ENCODE measurements at places on chromosomes 3 and 15.

GRCh38 chr3:74287557-74287956, 326.9 kb downstream of the CNTN3 start:
- no peak for DNase-seq

- DNase-seq: no peak
Observed at GRCh38 chr3:175267561-175267960, 408.4 kb downstream of the NAALADL2 start.

GRCh38 chr3:90055666-90056065, 948.2 kb downstream of the EPHA3 start:
- no peak for DNase-seq

GRCh38 chr3:8183627-8184026, 318.0 kb upstream of the LMCD1 start:
- DNase-seq: no peak

DNA sequence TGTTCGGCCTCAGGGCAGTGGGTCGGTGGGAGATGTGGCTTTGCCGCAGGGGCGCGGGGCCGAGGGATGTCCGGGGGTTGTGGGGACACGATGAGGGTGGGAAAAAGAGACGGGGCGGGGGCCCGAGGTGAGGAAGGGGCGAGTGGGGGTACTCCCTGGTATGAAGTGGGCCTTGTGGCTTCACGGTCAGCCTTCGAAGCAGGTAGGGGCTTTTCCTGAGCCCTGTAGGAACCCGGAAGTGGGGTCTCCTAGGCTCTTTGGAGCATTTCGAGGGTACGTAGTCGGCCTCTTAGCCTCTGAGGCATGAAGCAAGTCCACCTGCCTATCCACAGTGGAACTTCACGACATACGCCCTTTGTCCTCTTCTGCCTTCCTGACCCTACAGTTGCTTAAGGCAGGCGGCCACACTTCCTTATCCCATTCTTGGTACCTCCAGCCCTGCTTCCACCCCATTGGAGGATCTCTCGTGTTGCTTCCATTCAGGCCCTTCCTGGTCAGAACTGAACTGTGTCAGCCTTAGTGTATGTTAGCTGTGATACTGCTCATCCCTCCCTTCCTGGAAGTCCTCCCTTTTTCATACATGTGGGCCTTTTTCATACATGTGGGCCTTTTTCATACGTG, 389 bp downstream of the ARPC4 start:
- DNase-seq: no peak

DNA sequence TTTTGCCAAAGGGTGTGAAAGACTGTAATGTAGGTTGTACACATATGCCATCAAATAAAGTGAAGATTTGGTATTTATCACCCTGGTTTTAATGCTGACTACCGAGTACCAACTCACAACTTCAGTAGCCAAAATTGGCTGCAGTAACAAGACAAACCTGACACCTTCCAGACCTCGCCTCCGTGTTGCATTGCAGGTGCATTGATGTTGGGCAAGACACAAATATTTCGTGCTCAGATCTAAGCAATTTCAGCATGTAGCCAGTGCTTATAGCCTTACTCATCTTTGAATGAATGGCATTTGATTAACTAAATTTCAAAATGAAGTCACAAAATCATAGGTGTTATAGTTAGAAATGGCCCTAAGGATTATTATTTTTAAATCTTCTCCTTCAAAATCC, 400.2 kb downstream of the SOX2 start:
- no peak for DNase-seq

DNA sequence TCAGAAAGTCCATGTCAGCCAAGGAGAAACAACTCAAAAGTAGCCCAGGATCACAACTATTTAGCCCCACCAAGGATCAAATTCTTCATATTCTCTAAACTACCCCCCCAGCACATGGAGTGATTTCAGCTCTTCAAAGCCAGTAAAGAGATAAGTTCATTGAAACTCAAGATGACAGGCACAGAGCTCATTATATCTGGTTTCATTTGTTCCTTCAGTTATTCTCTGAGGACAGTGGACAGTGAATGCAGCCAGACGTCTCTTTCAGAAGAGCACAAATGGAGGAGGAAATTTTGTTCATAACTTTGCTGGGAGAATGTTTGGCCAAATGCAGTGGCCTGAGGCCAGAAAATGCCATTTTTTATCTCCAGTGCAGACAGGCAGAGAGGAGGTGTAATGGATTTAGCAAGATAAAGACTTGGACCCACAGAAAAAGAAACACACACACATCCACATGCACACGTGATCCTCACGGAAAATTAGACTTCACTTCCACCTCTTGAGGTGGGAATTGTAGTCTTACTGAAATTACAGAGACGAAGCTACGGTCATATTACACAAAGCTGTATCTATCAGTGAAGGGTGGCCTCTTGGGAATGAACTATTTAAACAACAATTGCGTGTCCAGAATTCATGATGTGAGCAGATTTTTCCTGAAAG, 64.6 kb downstream of the HES1 start:
- DNase-seq: no peak

DNA sequence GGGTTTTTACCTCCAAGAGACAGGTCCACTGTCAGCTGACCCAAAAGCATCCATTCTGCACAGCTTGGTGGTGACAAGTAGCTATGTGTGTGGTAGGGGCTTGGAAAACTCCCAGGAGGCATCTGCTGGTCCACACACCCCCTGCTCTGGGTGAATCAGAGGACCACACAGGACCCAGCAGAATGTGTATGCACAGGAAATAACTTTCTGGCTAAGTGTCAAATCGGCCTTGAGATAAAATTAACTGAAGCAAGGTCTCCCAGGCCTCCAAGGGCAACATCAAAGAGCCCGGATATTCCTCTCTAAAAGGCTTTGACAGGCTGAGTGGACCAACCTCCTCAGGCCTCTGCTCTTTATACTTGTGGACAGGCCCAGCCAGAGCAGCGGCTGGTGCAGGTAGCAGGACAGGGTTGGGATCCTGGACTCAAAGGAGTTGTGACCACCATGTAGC, 66.5 kb downstream of the CTNNB1 start:
- DNase-seq: no peak

DNA sequence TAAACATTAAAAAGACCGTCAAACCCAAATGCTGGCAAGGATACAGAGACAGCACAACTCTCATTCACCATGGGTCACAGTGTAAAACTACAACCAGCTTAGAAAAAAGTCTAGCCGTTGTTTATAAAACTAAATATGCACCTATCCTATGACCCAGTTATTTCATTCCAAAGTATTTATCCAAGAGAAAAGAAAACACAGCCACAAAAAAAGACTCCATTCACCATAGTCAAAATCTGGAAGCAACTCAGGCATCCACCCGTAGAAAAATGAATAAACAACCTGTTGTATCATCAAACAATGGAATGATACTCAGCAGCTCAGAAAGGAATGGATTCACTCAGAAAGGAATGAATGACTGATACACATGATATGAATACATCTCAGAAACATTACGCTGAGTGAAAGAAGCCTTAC, 28.6 kb downstream of the PLD1 start:
- no peak for DNase-seq

DNA sequence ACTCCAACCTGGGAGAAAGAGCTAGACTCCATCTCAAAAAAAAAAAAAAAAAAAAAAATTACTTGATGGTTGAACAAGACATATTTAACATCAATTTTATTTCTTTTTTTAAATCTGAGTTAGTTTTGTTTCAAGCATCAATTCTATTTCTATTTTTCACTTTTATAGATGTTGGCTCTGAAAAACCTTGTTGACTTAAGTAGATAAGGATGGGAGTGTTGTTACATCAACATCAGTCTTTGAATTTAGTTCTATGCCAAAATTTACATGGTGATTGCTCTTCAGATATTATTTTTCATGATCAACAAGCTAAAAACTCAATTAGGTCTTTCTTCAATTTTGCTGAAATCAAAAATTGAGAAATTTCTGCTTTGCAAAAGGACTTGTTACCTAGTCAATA, 66.9 kb downstream of the SERP1 start:
- DNase-seq: no peak

DNA sequence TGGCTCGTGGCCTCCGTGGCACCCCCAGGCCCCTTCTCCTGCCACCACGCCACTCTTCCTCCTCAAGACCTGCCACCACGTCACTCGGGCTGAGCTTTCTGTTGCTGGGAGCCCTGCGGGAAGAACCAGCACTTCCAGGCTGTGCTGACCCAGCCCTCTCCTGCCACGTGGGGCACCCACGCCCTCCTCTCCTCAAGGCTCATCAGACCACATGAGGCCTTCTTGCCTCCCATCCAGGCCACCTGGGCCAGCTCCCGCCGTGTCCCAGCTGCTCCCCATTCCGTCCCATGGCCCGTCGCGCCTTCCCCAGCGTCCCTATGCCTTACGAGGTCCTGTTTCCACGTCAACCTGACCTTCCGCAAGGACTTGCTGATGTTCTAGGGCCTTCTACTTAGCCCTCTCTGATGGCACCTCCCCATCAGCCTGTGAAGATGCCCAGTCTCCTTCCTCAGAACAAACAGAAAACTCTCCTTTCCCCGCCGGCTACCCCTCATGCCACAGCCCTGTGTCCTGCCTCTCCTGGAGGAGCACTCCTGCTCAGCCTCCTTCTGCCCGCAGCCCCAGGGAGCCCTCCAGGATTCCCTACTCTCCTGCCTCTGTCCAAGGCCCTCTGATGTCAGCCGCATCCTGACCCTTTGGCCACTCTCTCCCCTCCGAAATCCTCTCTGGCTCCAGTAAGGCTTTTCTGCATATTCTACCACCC, 71.1 kb upstream of the BLM start:
- no peak for DNase-seq

DNA sequence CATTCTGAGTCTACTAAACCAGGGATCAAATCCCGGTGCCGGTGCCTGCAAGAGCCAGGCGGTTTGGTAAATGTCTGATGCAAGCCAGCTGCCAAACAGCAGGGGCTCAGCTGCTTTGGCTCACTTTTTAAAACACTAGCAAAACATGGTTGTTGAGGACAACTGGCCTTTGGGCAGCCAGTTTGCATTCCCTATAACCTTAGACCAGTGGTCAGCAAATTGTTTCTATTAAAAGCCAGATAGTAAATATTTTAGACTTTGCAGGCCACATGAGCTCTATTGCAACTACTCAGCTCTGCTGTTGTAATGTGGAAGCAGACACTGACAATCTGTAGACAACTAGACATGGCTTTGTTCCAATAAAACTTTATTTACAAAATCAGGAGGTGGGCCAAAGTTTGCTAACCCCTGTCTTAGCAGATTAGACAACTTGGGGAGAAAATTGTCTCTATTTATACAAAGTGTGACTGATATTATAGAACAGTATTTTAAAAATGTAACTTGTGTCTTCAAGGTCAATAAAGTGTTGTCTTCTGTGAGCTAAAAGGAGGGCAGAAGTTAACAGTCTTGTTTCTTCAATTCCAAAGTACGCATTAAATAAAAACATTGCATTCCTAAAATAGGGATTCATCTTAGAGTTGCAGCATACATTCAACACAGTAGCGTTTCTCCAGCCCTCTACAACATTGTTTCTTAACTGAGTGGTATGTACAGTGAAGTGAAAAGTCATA, 67.6 kb downstream of the SSUH2 start:
- no peak for DNase-seq

Measured in activated gamma-delta T cell treated with anti-CD3 and anti-CD28 coated beads, Interleukin-2, amount 50 U/mL, for 16 hours (primary cell).